ENCODE measurements at places on chromosomes 7 and 10. TPM values are rescaled to one million over a fixed set of nuclear protein-coding genes. Genes with fewer than 3 reads are reported as not detected.

CYP2E1 gene
- total RNA-seq, result 2.1 TPM

- DNase-seq, result no peak
These were observed 370.1 kb downstream of the FRMD4A start for GRCh38 chr10:13960603-13961002.

- DNase-seq, result no peak
These were observed 228.9 kb downstream of the SDHAF3 start for GRCh38 chr7:97346349-97346748.

DNA sequence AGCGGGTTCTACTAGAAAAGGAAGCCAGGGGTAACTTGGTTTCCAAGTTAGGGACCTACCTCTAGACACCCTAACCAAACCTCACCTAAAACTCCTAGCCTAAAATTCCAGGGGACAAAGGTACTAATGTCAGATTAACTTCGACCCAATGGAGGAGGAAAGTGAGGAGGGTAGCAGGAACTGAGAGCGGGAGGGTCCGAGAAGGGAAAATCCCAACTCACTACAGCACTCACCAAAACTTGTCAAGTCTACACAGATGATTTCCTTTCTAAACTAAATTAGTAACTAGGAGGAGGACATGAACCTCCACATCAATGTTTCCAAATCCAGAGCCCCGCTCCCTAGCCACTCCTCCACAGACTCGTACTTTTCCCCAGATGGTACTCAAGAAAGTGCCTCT is 22.6 kb downstream of the CHCHD3 start:
- DNase-seq, result no peak

DNA sequence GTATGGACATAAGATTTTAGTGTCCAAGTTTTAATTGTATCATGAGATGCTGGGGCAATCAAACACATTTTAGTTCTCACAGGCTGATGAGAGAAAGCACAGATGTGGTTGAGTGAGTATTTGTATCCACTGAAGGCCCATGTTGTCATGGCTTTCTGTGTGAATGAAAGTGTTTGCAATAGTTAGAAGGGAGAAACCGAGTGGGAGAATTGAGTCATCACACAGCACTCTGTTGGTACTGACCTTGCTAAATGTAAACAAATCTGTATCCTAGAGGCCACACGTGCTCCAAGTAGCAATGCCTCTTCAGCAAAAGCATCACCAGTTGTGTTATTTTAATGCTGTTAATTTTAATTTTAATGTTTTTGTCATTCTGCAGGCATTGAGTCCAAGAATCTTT is 121.2 kb downstream of the EMX2 start:
- no peak for DNase-seq

All from upper lobe of right lung (tissue), 1 donor.